ENCODE measurements at places on chromosomes 13 and 19.

- H3K27ac ChIP-seq: no peak overlapping the region
- no peaks in the 10 kb centered on the region for H3K36me3 ChIP-seq
These were observed 72.3 kb downstream of the GPR12 start for GRCh38 chr13:26688286-26688685.

DNA sequence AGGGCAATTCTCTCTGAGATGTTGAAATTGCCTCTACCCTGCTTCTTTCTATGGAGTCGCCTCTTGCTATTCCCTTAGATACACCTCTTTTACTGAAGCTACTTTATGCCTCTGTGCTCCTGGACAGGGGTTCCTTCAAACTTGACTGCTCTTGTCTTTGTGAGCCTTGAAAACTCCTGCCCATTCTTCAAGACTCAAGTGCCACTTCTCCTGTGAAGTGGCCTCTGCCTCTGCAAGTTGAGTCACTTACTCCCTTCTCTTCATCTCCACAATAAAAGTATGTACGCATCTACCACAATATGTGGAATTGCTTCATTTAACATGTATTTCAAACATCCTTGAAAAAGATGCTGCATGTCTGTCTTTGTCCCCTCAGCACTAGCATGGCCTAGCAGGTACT is 66.0 kb upstream of the TPP2 start:
- no peaks in the 10 kb centered on the region for H3K27me3 ChIP-seq
- H3K4me3 ChIP-seq: no peak overlapping the region
- H3K4me1 ChIP-seq: no peaks in the 10 kb centered on the region
- no peaks in the 10 kb centered on the region for H3K36me3 ChIP-seq

DNA sequence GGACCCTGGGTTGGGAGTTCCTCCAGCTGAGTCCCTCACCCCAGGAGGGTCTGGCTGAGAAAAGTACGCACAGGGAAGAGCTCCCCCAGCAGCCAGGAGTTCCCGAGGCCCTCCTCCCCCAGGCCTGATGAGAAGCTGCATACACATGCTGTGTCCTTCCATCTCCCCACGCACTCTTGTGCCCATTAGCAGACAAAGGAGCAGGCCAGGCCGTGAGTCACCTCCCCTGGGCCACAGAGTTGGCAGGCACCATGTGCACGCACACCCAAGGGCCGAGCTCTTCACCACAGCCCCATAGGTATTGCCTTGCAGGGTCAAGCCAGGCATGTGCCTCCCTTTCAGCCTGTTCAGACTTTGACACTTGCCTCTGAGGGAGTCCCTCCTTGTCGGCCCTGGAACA is 17.5 kb downstream of the MAU2 start:
- no peaks in the 10 kb centered on the region for H3K27me3 ChIP-seq
- DNase-seq: no peak
- no peak overlapping the region for H3K27ac ChIP-seq
- no peak overlapping the region for H3K4me3 ChIP-seq
- H3K4me1 ChIP-seq: no peaks in the 10 kb centered on the region

GRCh38 chr13:100495455-100495854 is 93.1 kb downstream of the GGACT start:
- H3K27ac ChIP-seq: no peak overlapping the region
- H3K27me3 ChIP-seq: no peaks in the 10 kb centered on the region
- no peak overlapping the region for H3K4me3 ChIP-seq
- no peaks in the 10 kb centered on the region for H3K36me3 ChIP-seq
- DNase-seq: no peak

DNA sequence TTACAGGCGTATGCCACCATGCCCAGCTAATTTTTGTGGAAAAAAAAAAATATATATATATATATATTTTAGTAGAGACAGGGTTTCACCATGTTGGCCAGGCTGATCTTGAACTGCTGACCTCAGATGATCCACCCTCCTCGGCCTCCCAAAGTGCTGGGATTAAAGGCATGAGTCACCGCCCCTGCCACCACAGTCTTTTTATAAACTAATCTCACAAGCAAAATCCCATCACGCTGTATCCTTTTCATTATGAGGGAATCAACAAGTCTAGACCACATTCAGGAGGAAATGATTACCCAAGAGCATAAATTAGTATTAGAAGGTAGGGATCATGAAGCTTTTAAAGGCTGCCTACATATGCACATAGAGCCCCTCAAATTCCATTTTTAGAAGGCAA is 210.6 kb upstream of the NBEA start:
- DNase-seq: no peak
- H3K27ac ChIP-seq: no peak overlapping the region
- H3K27me3 ChIP-seq: no peaks in the 10 kb centered on the region
- no peaks in the 10 kb centered on the region for H3K4me1 ChIP-seq
- no peaks in the 10 kb centered on the region for H3K36me3 ChIP-seq

DNA sequence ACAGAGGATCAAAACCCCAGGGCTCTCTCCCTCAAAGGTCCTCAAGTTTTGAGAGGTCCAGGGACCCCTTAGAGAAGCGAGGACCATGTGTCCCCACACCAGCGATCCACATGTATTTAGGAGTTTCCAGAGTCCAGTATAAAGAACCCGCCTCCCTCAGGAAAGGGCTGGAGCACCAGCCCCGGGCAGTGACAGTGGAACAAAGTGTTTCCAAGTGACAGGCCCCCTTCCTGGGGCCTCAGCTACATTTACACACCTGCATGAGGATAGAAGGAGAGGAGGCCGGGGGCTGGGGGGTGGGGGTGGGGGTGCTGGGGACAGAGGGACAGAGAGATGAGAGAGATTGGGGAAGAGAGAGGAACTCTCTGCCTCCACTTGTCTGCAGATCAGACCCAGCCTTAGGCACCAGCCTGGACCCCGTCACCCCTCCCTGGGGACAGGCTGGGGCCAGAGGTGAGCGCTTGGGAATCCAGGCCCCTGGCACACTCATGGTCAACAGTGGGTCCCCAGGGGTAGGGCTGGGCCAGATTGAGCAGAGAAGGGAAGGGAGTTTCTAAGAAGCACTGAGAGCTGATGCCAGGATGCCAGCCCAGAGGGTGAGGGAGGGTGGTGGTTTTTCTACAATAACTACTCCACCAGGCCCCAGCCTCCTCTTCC is 802 bp downstream of the BCAM start:
- peaks cover 11% of the 10 kb centered on the region for H3K4me1 ChIP-seq
- no peak for DNase-seq
- no peaks in the 10 kb centered on the region for H3K36me3 ChIP-seq
- no peak overlapping the region for H3K4me3 ChIP-seq

GRCh38 chr13:27362064-27362751 is 62.2 kb upstream of the GTF3A start:
- peaks cover 12% of the 10 kb centered on the region for H3K4me1 ChIP-seq
- H3K27ac ChIP-seq: no peak overlapping the region
- H3K36me3 ChIP-seq: no peaks in the 10 kb centered on the region
- peak overlapping the region; percentile 31 for H3K4me3 ChIP-seq

DNA sequence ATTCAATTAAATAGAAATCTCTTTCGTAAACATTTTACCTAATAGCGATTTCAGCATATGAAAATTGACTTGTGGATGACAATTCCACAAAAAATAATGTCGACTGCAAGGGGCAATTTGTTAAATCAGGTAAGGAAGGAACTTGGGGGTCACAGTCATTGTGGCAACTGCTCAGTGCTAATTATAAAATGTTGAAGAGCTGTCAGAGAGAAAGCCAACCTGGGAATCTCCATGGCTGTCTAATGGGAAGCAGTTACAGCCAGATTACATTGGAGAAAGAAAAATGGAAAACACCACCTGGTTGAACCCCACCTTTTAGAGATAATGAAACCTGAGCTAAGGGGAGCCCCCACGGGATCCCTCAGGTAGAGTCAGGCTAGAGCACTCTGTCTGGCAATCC is 373.9 kb downstream of the FOXO1 start:
- DNase-seq: no peak
- no peaks in the 10 kb centered on the region for H3K36me3 ChIP-seq
- no peaks in the 10 kb centered on the region for H3K27me3 ChIP-seq

GRCh38 chr19:37942516-37942902 is 35.5 kb downstream of the SIPA1L3 start:
- H3K27me3 ChIP-seq: no peaks in the 10 kb centered on the region
- H3K4me3 ChIP-seq: no peak overlapping the region
- H3K27ac ChIP-seq: no peak overlapping the region
- H3K36me3 ChIP-seq: no peaks in the 10 kb centered on the region

DNA sequence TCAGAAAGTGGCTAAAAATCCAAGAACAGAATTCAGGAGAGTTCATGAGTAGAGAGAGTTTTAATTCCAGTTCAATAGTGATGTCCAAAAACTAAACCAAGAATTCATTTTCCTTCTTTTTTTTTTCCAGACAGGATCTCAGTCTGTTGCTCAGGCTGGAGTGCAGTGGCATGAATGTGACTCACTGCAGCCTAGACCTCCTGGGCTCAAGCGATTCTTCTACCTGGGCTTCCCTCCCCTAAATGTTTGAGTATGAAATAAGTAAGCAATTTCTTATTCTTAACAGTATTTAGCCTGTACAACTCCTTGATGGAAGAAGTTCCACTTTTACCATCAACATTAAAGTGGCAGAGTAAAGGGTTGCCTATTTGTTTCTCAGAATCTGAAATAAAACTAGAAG is 3.8 kb downstream of the COMMD6 start:
- peaks cover 9% of the 10 kb centered on the region for H3K4me1 ChIP-seq
- H3K27ac ChIP-seq: no peak overlapping the region
- no peak for DNase-seq
- H3K27me3 ChIP-seq: no peaks in the 10 kb centered on the region
- no peak overlapping the region for H3K4me3 ChIP-seq

DNA sequence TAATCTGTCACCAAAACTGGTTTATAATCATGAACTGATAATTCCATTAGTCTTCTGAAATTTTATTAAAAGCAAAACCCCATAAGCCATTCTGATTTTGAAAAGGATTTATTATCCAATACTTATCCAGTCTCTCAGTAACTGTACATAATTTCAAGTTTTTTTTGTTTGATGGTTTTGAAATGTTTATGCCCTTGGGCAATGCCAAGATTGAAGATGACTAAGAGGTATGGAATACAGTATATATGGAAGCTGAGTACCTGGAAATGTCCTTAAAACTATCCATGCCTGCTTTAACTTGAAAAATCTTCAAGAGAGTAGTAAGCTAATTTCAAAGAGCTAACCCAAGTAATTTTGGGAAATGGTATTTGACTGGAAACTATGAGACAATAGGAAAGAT is 1.8 kb upstream of the NEK5 start:
- no peak overlapping the region for H3K27ac ChIP-seq
- H3K4me3 ChIP-seq: no peak overlapping the region
- H3K4me1 ChIP-seq: peaks cover 17% of the 10 kb centered on the region

GRCh38 chr13:73428706-73429105 is 369.9 kb downstream of the KLF5 start:
- H3K4me3 ChIP-seq: no peak overlapping the region
- no peak overlapping the region for H3K27ac ChIP-seq
- no peaks in the 10 kb centered on the region for H3K4me1 ChIP-seq

GRCh38 chr13:29523199-29523961 is 72.1 kb downstream of the SLC7A1 start:
- peaks cover 21% of the 10 kb centered on the region for H3K36me3 ChIP-seq
- no peak overlapping the region for H3K27ac ChIP-seq
- no peaks in the 10 kb centered on the region for H3K4me1 ChIP-seq

DNA sequence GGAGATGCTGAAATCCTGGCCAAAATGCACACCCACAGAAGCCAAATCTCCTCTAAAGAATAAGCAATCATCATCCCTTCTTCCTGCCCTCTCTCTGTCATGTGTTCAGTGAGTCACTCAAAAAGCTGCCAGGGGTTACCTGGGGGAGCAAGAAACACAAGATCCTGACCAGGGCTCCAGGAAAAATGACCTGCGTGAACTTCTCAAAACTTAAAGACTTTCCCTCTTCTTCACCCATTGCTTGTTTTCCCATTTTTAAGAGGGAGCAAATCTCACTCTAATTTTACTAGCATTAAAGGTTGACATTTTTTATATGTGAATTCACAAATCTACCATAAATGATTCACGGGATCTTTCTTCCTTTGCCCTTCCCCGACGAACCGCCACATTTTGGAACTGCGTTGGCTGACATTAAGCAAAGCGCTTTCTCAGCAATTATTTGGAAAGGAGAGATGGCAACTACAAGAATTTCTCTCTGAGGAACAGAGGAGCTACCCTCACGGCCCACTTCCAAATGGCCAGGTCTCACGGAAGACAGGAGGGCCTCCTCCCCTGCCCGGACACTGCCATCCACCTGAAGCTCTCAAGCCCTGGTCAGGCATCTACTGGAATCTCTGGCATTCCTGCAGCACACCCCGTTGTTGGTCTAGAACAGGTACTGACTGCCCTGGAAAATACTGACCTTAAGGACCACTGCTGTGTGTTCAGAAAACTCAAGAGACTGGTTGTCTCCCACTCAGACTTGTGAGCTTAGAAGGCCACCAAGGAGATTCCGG is 14.2 kb downstream of the TSHZ3 start:
- DNase-seq: no peak
- no peaks in the 10 kb centered on the region for H3K36me3 ChIP-seq
- peaks cover 17% of the 10 kb centered on the region for H3K4me1 ChIP-seq
- H3K27me3 ChIP-seq: peaks cover 9% of the 10 kb centered on the region

DNA sequence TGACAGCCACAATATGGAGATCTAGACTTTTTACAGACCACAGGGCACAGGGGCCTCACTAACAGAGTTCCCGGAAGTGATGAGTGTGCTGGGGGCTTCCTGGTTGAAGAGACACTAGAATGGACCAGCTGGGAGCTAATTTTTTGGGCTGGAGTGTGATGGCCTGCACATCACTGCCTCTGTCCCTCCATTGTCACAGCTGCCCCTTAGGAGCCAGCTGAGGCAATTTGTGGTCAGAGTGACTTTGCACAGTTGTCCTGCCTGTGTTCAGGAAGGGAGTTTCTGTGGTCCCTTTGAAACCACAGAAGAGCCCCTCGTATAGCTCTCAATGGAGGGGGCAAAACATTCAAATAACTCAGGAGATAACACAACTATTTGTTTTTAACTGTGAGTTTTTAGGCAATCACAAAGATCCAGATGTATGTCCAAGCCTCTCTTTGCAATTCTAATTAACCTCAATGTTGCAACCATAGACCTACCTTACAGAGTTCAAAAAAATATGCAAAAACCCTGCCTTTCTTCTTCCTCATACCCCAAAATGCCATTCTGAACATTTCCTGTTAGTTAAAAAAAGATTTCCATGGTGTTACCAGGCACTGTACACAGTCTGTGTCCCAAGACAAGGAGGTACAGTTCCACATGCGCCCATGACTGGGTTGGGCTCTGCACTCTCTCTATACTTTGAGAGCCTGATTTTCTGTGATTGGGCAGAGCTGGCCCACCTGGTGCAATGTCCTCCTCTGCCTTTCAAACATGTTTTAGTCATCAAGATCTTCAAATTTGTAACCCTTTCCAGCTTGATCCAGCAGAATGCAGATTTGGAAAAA is 2.4 kb downstream of the ALOX5AP start:
- H3K36me3 ChIP-seq: no peaks in the 10 kb centered on the region
- peak overlapping the region; percentile 44 for H3K4me3 ChIP-seq
- no peaks in the 10 kb centered on the region for H3K27me3 ChIP-seq

DNA sequence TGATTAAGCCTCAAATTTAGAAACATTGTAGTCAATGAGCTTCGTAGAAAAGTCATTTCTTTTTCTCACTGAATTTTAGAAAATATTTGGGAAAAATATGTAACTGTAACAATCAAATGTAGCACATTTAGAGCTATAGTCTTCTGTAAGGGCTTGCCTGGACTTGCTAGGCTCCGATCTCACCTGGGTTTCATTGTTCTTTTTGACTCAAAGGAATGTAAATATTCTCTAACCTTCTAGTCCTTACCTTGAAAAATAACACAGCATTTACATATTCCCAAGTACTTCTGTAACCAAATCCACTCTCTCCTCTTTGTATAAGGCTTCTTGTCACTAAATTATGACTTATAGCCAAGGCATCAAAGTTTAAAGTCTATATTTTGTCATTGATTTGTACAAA is 2.9 kb upstream of the UFM1 start:
- H3K36me3 ChIP-seq: peaks cover 2% of the 10 kb centered on the region
- H3K27me3 ChIP-seq: no peaks in the 10 kb centered on the region
- DNase-seq: no peak
- H3K27ac ChIP-seq: no peak overlapping the region
- peaks cover 8% of the 10 kb centered on the region for H3K4me1 ChIP-seq
